T-cell (primary cell): ENCODE measurements at places on chromosomes 2 and 18.

- DNase-seq: no peak
Measured at GRCh38 chr2:100412881-100413321, 4.6 kb downstream of the CHST10 start.

GRCh38 chr2:219142329-219142728, 18.3 kb downstream of the NHEJ1 start:
- no peak for DNase-seq

DNA sequence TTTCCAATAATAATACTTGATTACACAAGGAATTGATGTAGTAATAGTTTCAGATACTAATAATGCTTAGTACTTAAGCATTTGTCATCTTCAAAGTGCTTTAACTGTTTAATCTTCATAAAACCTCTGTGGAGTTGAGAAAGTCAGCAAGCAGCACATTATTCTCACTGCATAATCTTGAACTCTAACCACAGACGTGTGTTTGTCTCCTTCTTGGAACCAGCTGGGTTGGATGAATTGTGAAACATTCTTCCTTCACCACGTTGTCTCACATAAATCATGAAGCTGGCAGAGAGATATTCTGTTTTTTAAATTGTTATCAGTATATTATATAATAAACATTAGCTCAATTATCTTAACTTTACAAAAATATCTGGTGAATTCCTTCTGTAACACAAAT, 55.1 kb upstream of the LDAH start:
- no peak for DNase-seq

DNA sequence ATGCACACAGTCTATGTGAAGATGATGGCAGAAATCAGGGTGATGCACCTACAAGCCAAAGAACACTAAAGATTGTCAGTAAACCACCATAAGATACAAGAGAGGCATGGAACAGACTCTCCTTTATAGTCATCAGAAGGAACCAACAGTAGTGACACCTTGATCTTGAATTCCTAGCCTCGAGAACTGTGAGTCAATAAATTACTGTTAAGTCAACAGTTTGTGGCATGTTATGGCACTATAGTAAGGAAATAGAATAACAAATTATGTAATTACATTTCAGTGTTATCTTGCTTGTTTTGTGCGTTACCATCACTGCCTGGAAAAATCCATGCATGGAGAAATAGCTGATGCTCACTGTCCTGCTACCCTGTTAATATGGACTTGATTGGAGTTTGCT, 110.2 kb upstream of the LRP1B start:
- DNase-seq: no peak

GRCh38 chr2:51213826-51214225, 181.9 kb upstream of the NRXN1 start:
- DNase-seq: no peak

DNA sequence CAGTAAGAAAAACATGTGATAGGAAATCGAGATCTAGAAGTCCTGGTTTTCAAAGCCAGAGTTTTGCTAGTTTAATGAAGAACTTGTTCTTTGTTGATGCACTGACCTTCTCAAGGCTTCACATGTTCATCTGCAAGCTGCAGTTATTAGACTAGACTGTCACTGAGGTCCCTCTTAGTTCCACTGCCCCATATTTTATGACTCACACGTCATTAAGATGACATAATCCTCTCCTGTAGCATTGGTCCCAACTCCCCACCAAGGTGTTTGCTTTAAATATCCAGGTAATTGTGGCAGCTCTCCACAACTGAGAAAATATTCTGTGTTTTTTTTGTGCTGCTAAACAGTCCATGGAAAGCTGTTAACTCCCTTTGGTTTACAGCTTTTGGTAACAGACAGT, 149.7 kb downstream of the MREG start:
- DNase-seq: no peak

GRCh38 chr2:179518830-179519229, 254.2 kb upstream of the SESTD1 start:
- DNase-seq: no peak

DNA sequence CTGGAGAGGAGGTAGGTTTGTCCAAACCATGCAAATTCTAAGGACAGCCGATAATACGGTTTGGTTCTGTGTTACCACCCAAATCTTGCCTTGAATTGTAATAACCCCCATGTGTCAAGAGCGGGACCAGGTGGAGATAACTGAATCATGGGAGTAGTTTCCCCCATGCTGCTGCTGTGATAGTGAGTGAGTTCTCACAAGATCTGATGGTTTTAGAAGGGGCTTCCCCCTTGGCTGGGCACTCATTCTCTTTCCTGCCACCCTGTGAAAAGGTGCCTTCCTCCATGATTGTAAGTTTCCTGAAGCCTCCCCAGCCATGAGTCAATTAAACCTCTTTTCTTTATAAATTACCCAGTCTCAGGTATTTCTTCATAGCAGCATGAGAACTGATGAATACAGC, 295.2 kb downstream of the NBAS start:
- DNase-seq: no peak

DNA sequence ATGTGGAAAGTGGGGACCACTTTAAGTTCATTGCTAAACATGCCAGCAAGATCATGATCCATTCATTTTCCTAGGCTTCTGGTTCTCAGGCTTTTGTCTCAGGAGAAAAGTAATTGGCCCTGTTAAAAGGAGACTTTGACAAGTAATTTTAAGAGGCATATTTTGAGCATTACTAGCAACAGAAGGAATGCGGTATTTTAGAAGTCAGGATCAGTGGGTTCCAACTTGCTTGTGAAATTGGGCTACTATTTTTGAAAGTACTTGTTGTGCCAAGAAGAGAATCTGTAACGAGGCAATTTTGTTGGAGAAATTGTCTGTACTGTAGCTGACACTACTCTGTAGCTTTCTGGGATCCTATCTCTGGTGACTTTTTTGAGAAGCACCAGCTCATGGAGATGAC, 59.4 kb downstream of the CERS6 start:
- DNase-seq: no peak

GRCh38 chr2:25597881-25598280, 75.5 kb downstream of the DTNB start:
- DNase-seq: no peak

DNA sequence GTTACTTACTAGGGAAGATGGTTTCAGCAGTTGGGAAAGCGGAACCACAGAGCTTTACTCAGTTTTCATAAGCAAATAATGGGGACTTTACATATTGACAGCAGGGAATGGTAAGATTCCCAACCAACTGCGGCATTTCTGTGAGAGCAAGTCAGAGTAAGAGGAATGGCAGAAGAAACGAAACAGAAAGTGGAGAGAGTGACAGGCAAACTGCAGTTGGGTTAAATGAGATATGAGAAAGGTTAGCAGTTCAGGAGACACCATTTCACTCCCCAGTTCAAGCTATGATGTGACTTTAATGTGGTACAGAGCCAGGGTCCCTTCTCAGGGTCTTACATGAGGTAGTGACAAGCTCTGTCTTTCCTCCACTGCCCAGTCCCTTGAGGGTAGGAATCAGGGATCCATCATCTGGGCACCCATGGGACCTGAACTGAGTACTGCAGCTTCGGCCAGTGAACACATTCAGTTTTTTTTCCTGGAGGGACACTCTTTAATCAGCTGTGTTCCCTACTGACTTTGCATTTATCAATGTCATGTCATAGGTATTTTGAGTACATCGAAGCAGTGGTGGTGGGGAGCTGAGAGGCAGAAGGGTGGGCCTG, 33.0 kb upstream of the GREB1 start:
- no peak for DNase-seq

- no peak for DNase-seq
Measured at GRCh38 chr18:79647307-79647706, 32.3 kb upstream of the CTDP1 start.

DNA sequence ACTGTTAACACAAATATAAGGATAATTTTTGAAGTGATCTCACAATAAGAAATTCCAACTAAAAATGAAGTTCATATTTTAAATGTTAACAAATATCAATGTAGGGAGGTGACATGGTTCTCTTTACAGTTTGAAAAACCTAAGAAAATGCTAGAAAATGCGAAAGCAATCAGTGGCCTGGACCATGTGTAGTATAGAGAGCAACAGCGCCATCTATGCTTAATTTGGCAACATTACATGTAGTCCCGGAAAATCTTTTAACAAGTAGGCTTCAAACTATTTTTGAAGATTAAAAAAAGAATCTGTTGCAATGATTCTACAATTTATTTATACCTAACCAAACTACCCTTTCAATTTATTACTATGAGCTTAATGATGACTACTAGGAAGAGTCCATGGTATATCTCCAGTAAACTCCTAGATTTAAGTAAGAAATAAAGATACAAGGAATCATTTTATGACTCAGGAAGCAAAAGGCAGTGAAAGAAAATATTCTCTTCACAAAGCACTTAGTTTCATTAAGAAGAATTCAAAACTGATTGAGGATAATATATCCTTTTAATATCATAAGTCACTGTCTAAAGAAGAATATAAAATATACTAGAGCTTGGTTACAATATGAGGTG, 33.3 kb downstream of the NDUFA10 start:
- no peak for DNase-seq

DNA sequence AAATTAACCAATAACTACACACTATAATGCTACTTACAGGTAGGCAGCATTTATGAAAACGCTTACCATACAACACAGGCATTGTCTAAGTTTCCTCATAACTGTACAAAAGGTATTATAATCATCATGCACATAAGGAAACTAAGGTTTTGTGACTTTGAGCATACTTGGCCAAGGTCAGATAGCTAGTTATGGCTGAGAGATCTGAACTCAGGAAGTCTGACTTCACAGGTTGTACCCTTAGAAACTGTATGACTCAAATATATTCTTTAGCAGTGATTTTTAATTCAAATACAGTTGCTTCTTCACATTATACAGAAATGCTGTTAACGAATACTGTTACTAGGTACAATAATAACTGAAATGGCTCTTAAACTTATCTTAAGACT, 89.3 kb downstream of the TRIP12 start:
- no peak for DNase-seq

DNA sequence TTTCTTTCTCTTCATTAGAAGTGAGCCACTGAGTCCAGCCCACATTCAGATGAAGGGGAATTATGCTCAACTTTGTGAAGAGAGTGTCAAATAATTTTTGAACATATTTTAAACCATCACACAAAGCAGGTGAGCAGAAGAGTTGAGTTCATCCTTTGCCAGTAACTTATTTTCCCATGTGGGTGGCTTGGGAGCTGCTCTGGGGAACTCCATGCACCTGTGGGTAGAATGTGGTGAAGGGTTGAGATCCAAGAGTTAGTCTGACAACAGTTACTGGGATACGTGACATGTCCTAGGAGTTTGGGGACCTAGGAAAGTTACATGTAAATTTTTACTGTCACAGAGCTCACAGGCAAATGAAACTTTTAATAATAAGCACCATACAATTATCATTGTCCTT, 21.6 kb downstream of the MAPK4 start:
- no peak for DNase-seq

GRCh38 chr2:106885971-106886915, at the start of gene ST6GAL2:
TSS of gene ST6GAL2 (minus strand) at chr2:106886167. CDS start at chr2:106843977, 42,190 bp downstream.
- DNase-seq: no peak

GRCh38 chr2:10948188-10948564, 36.4 kb downstream of the KCNF1 start:
- DNase-seq: no peak

- no peak for DNase-seq
Measured at GRCh38 chr2:109374548-109375130, 239.1 kb downstream of the SEPTIN10 start.

DNA sequence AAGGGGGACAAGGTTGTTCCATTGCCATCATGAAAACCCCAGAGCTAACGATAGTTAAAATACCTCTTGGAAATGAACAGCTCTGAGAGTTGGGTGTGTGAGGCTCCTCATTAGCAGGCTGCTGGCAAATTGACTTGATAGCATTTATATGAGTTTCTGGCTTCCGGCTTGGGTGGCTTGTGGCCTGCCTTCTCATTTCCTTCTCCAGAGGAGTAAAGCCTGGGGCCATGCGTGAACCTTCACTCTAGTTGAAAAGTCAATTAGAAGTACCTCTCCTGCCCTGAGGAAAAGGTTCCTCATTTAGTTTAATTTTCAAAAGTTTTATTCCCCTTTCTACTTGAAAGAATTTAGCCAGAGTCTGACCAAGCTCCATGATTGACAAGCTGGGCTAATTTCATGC, 67.1 kb downstream of the MGAT5 start:
- DNase-seq: peak; percentile 24

DNA sequence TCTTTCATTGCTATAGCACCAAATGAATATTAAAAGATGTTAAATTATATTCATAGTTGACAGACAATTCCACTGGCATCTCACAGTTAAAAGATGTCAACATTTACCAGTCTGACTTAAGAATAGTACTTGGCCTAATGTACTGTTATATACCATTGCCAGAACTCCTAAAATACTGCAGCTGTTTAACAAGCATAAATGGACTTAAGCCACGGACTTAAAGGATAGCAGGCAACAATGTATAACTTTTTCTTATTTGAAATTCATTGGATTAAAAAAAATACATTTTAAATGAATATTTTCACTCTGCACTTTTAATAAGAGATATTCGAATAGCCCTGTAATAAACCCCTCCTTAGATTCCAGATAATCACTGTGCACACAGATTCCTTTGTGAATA, 3.8 kb downstream of the TCF4 start:
- no peak for DNase-seq

GRCh38 chr2:60334610-60335009, 218.8 kb downstream of the BCL11A start:
- DNase-seq: no peak

- DNase-seq: no peak
Measured at GRCh38 chr18:22337833-22338232, 79.9 kb downstream of the CTAGE1 start.

GRCh38 chr2:10310309-10310888, 7.7 kb downstream of the HPCAL1 start:
- no peak for DNase-seq

DNA sequence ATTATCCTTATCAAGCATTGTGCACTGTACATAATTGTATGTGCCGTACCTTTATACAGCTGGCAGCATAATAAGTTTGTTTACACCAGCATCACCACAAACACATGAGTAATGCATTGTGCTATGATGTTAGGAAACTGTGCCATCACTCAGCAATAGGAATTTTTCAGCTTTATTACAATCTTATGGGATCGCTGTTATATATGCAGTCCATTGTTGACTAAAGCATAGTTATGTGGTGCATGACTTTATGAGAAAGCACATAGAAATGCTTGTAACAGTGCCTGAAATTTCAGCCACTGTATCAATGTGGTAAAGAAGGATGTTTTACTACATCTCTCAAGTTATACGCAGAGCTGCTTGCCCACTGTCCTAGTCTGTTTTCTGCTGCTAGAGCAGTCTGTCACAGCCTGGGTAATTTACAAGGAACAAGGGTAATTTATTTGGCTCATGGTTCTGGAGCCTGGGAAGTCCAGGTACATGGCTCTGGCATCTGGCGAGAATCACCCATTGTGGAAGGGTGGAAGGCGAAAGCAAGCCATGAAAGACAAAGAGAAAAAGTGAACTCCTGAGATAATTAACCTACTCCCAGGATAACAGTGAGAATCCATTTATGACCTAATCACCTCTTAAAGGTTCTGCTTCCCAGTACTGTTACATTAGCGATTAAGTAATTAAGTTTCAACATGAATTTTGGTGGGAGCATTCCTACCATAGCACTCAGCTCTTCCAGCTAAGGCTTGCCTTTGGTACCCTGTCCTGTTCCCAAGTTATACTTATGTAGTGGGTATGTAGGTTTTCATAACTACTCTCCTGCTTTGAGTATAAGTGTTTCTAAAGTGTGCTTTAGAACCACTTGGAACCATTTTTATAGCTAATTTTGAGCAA, 4.6 kb downstream of the MAP3K20 start:
- no peak for DNase-seq

- peak; percentile 88 for DNase-seq
Measured at GRCh38 chr2:174492963-174493431, 6.2 kb upstream of the GPR155 start.

- DNase-seq: no peak
Measured at GRCh38 chr18:37658894-37659293, 93.3 kb upstream of the CELF4 start.
